Fibroblast of lung (primary cell): ENCODE measurements at places on chromosomes 1 and 21. TPM values are rescaled to one million over a fixed set of nuclear protein-coding genes. Genes with fewer than 3 reads are reported as not detected.

DNA sequence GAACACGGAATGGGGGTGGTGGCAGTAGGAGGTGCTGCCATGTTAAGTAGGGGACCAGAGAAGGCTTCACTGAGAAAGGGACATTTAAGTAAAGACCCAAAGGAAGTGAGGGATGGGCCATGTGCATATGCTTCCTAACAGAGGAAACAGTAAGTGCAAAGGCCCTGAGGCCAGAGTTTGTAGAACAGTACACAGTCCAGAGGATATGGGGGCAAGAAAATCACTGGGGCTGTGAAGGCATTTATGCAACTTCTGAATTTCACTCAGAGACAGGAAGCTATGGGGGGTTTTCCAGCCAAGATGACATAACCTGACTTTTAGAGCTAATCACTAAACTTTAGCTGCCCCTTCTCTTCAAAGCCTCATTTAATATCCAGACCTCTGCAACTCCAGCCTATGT is 202.5 kb upstream of the EDN2 start:
- DNase-seq: no peak

GRCh38 chr1:155145491-155145890 is 5.2 kb upstream of the DPM3 start:
- DNase-seq: no peak

- DNase-seq: peak; percentile 97
Observed at GRCh38 chr1:240190881-240191401, 99.3 kb downstream of the FMN2 start.

DNA sequence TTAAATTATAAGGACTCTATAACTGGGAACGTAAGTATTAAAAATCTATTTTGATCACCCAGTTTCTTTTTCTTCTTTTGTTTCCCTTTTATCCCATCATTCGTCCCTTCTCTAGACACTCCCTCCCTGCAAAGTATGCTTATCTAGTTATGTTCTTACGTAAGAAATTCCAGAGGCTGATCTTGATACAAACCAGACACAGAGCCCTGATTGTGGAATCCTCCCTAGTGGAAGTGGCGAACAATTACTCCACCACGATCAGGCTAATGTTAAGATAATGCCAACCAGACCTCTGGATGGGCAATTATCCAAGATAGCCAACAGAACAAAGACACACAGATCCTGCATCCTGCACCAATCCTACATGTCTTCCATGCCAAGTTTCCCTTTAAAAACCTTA is 1557.4 kb downstream of the PLA2G4A start:
- no peak for DNase-seq

Gene NR1I3
- not detected in 2 replicates for total RNA-seq

Gene PLA2G5
- total RNA-seq: 9.8 and 27.4 TPM in 2 replicates

GRCh38 chr21:32477424-32477745 is 64.9 kb downstream of the EVA1C start:
- no peak for DNase-seq

- no peak for DNase-seq
Observed at GRCh38 chr1:2271841-2272655, 43.9 kb downstream of the SKI start.

DNA sequence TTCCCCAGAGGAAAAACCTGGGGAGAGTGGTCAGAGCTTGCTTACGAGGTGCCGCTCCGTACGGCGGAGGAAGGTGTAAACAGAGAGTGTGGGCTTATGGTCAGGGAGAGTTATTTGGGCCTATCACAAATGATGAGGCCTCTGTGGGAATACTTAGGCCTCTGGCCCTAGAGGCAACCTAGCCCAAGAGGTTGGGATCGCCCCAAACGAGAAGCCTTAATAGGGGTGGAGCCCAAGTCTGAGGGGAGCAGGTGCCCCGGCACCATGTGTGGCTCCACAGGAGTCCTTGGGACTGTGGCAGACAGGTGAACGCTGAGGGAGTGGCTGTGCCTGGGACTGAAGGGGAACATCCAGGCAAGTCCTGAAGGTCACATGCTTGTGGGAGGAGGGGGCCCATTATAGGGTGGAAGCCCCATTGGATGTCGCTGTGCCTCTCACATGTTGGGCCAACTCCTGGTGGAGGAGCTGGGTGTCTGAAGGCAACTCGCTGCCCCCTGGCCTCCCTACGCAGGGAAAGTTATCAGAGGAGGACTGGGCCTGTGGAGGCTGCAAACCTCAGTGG is 135.1 kb downstream of the ZSCAN20 start:
- DNase-seq: no peak

- no peak for DNase-seq
Observed at GRCh38 chr1:67777440-67777839, 55.8 kb downstream of the GNG12 start.

Gene MARK1
- 0.99 and 2.1 TPM in 2 replicates for total RNA-seq

Gene RIPK4
- total RNA-seq: under 0.01 TPM in 2 replicates

Gene B3GALT5
- total RNA-seq: under 0.01 TPM in 1 of 2 replicates, not detected in the other

Gene PARS2
- 4.4 and 5.4 TPM in 2 replicates for total RNA-seq

Gene BRDT
- total RNA-seq: not detected in 2 replicates

DNA sequence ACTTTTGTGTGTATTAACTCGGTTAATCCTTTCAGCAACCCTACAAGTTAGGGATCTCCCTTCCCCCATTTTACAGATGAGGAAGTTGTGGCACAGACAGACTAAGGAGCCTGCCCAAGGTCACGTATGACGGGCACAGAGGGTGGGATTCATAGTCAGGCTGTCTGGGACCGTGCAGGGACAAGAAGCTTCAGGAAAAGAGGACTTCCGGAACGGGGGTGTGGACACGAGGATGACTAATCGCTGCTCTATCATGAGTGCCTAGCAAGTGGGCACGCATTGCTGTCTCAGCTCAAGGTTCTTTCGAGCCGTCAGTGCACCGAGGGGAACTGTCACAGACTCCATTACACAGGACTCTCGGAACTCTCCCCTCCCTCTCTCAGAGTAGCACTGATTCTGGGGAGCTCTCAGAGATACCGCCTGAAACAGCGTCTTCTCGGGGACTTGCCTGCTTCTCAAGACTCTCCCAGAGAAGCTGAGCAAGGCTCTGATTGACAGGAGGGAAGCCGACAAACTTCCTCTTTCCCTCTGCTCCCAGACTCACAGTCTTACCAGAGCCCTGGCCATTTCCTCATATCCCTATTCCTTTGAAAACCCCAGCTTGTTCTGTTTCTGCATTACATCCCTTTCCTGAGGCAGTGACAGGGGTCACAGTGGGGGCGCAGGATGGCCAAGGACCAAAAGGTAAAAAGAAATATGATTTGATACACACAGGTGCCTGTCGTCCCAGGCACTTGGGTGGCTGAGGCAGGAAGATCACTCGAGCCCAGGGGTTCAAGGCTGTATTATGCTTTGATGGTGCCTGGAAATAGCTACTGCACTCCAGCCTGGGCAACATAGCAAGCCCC is 14.4 kb downstream of the FHAD1 start:
- no peak for DNase-seq

Gene ADORA3
- not detected in 2 replicates for total RNA-seq

DNA sequence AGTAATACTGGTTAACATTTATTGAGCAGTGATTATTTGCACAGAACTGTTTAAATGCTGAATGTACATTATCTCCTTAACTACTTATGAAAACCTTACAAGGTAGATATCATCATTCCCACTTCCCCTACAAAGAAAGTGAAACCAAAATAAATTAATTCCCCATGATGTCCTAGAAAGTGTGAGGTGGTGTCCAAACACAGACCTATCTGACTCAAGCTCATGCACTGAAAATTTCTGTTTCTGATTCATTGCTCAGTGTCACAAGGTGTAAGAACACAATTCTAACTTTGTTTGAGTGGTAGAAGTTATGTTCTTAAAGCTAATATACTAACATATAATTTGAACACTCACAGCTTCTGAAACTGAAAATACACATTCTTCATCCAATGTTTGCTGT is 178.7 kb downstream of the MRPL39 start:
- DNase-seq: peak; percentile 1

GRCh38 chr1:11056504-11056903 is 3.3 kb downstream of the SRM start:
- DNase-seq: no peak

Gene ATF3
- total RNA-seq: 14.1 and 35.7 TPM in 2 replicates

Gene C1orf74
- 3.1 and 4.3 TPM in 2 replicates for total RNA-seq

DNA sequence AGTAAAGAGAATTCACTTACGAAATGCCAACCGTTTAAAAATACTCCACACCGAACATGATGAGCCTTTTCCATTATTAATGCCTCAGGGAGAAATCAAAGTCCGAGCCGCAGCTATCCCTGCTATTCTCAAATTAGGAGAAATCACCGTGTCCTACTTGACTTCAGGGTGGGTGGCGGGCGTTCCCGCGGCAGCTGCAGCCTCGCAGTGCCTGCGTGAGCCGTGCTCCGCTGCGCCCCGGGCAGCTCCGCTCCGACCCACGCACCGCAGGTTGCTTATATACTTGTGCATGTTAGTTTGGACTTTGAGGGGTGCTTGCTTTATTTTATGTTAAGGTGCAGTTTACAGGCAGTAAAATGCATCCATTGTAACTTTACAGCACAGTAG is 35.6 kb upstream of the PCBP3 start:
- no peak for DNase-seq

DNA sequence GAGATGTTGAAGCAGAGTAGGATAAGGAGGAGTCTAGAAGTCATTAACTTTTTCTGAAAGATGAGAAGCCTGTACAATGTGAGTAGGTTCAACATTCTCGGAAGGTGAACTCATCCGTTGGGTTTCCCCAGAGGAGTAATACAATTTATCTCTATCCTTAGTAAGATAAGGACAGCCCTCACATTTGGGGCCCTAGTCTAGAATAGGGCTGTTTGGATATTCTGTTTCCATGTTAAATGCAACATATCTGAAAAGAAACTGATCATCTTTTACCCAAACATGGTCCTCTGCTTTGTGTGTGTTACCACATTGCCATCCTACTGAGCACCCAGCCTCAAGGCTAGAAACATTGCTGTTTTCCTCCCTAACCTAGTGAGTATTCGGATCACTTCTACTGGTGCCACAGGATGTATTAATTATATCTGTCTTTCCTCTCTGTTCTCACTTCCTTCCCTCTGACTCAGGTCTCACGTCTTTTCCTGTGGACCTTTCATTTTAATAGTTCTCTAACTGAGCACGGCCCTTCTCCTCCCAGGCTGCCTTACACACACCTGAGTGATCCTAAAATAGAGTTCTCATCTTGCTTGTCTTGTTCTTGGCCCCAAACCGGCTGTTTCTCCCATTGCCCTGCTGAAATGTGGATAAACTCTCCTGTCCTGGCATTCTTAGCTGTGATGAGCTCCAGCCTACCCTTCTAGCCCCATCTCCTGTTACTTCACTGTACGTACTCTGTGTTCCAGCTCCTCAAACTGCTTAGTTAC is 91.7 kb downstream of the CDC14A start:
- DNase-seq: peak; percentile 18

DNA sequence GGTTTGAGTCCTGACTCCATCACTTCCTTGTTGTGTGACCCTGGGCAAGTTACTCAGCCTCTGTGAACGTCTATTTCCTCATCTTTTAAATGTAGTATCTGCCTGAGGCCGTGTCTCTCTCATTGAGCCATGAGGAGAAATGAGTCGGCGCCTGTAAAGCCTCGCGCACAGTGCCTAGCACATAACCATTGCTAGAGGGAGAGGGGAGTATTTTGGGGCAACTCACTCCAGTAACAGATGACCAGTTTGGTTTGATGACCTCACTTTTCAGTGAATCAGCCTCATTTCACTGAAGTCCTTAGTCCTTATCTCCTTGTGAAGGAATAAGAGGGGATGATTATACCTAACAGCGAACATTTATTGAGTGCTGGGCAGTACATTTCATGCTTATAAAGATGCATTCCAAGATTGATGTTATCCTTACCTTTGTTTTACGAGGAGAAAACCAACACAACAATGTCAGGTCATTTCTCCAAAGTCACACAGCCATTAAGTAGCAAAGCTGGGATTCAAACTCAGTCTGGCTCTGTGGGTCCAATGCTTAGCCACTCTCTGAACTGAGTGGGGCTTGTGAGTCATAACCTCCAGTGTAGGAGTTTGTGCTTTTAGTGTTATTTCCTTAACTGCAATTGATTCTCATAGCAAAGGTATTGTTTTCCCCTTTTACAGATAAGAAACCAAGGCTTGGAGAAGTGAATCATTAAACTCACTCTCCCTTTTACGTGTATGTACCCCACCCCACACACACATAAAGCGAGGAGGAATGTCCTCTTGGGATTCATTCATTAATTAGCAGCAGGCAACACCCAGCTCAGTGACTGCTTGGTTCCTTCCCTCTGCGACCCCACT is 25.9 kb downstream of the KCNC4 start:
- DNase-seq: peak; percentile 85

DNA sequence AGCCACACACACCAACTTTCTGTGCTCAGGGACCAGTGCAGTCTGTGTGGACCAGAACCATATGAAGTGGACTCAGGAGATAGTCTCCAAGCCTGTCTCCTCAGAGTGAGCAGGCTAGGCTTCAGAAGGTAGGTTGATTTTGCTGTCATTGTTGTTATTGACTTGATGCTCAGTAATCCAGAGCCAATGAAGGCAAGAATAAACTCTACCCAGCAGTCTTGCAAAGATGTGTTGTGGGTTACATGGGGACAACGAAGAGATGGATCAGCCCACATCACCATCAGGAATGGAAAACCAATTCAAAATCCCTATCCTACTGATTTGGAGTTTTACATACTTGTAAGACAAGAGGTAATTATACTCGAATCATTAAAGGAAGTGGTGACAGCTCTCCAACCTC is 37.4 kb downstream of the PHC2 start:
- DNase-seq: no peak

DNA sequence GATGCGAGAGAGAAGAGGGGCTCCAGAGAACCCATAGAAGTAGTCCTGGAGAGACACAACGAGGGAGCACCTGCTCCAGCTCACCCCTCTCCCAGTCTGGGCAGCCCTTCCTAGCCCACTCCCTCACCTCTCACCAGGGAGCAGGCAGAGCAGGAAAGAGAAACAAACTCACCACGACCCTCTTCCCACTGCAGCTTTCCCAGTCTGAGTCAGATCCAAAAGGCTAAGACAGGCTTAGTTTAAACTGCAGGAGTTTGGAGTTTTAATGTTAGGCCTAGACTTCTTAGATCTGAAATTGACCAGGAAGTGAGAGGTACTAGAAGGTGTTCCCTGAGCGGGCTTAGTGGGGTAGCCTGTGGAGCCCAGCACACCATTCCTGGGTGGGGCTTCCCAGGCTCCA is 29.6 kb downstream of the SLC1A7 start:
- DNase-seq: no peak

DNA sequence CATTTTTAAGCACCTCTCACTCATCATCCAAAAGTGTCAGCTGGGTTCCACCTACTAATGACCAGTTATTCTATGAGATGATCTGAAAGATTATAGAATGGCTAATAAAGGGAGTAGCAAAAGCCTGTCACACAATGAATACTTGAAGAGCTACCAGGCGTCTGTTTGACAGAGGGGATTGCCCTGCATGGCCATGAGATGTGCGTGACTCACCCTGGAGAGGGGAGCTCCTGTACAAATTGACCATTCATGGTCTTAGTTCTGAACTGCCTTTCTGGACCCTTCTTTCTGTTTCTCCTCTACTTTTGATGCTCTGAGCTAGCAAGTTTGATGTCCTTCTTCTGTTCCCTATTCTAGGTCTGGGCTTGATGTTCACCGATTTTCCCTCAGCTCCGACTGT is 85.2 kb upstream of the ABCD3 start:
- DNase-seq: peak; percentile 68

GRCh38 chr1:42807056-42807668 is 9.8 kb upstream of the ERMAP start:
- DNase-seq: no peak

- peak; percentile 28 for DNase-seq
Observed at GRCh38 chr1:234725177-234726132, 115.5 kb upstream of the IRF2BP2 start.
